Dermis blood vessel endothelial cell (primary cell): ENCODE measurements at places on chromosomes 2 and 18. TPM values are rescaled to one million over a fixed set of nuclear protein-coding genes. Genes with fewer than 3 reads are reported as not detected.

The RGPD8 gene
- total RNA-seq, result 10.5 and 16.2 TPM in 2 replicates

The MEP1B gene
- total RNA-seq, result not detected in 2 replicates

The PER2 gene
- 1.2 and 3.0 TPM in 2 replicates for total RNA-seq

The FEV gene
- not detected in 2 replicates for total RNA-seq

The SUCLG1 gene
- 41.0 and 44.4 TPM in 2 replicates for total RNA-seq

The EML6 gene
- total RNA-seq, result 0.17 and 1.1 TPM in 2 replicates

The GPR45 gene
- total RNA-seq, result not detected in 2 replicates

The UGT1A4 gene
- total RNA-seq, result 0.09 TPM in 1 of 2 replicates, not detected in the other

The GPR75 gene
- 1.6 and 1.9 TPM in 2 replicates for total RNA-seq

The REG1A gene
- not detected in 2 replicates for total RNA-seq

The CYS1 gene
- total RNA-seq, result 0.74 and 1.2 TPM in 2 replicates

The UGT1A3 gene
- not detected in 2 replicates for total RNA-seq

The MFSD2B gene
- under 0.01 and 0.09 TPM in 2 replicates for total RNA-seq

The FBXO15 gene
- total RNA-seq, result 1.7 TPM in 1 of 2 replicates, not detected in the other

The STPG4 gene
- 0.14 TPM in 1 of 2 replicates, not detected in the other for total RNA-seq

The FOXD4L1 gene
- total RNA-seq, result 0.05 and 0.17 TPM in 2 replicates

The CCDC178 gene
- 1.2 and 2.2 TPM in 2 replicates for total RNA-seq

The DSEL gene
- 9.2 and 10.6 TPM in 2 replicates for total RNA-seq

The SULT1C3 gene
- not detected in 2 replicates for total RNA-seq

The DSG4 gene
- total RNA-seq, result not detected in 2 replicates
